ENCODE measurements at places on chromosomes 16 and 17. TPM values are rescaled to one million over a fixed set of nuclear protein-coding genes. Genes with fewer than 3 reads are reported as not detected.

Gene KCNAB3
- 0.13 TPM for total RNA-seq

Gene MYH8
- not detected for total RNA-seq

Gene HYDIN
- not detected for total RNA-seq

Gene ASPHD1
- total RNA-seq, result 0.07 TPM

Gene ASGR1
- 4.1 TPM for total RNA-seq

Gene FNDC8
- total RNA-seq, result not detected

Gene SEZ6
- total RNA-seq, result not detected

Gene MSLN
- not detected for total RNA-seq

Gene TMEM208
- total RNA-seq, result 32.9 TPM

Gene FBXW10
- total RNA-seq, result 0.07 TPM

Gene ALOX15
- not detected for total RNA-seq

Gene DNAJC7
- 65.2 TPM for total RNA-seq

Gene CTDNEP1
- total RNA-seq, result 51.8 TPM

Gene ZMYND15
- total RNA-seq, result 0.10 TPM

Gene CASKIN2
- total RNA-seq, result 32.8 TPM

Gene FOXN1
- total RNA-seq, result not detected

Gene KRTAP16-1
- total RNA-seq, result not detected

Gene CLEC3A
- not detected for total RNA-seq

Gene WNK4
- total RNA-seq, result 3.7 TPM

Gene MYOCD
- not detected for total RNA-seq

Gene SEPTIN1
- total RNA-seq, result not detected

Gene TEKT3
- total RNA-seq, result not detected

Gene UNC13D
- 1.8 TPM for total RNA-seq

Gene CHRNE
- total RNA-seq, result 2.5 TPM

Gene ITGAX
- 0.64 TPM for total RNA-seq

Gene ZNF750
- total RNA-seq, result not detected

Gene PTGES3L
- total RNA-seq, result not detected

Gene CYB5D1
- total RNA-seq, result 13.9 TPM

Gene SLFN13
- total RNA-seq, result 6.2 TPM

Gene REXO5
- 3.5 TPM for total RNA-seq

Gene NPB
- 0.54 TPM for total RNA-seq

Gene PHKG2
- 20.7 TPM for total RNA-seq

Gene ZPBP2
- not detected for total RNA-seq

Gene ADGRG3
- 0.34 TPM for total RNA-seq

Gene CDK3
- total RNA-seq, result 1.3 TPM

Gene HBA1
- total RNA-seq, result not detected

Gene TK2
- total RNA-seq, result 22.4 TPM

Gene CPD
- total RNA-seq, result 65.5 TPM

Gene TMED6
- not detected for total RNA-seq

Gene NPIPB6
- not detected for total RNA-seq

Gene GUCY2D
- not detected for total RNA-seq

Gene GALR2
- total RNA-seq, result not detected

Gene TRPV3
- total RNA-seq, result not detected
